ENCODE measurements at places on chromosomes 16 and 17.
A peak's percentile ranks its signal among the peaks of the same experiment; 100 is the strongest.

DNA sequence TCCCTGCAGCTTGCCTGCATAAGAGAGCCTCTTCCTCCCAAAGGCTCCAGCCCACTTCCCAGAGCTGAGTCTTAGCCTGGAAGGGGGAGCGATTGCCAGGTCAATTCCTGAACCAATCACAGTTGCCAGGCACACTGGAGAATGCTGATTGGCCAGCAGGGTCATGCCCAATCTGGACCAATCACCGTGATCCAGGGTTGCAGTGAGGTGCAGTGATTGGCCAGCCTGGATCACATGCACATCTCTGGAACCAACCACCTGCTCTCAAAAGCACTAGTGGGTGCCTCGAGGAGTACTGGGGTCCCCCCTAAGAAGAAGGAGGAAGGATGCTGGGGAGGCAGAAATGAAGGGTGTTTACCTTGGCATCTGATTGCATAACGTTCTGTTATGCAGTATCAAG lies 18.4 kb downstream of the NAGPA start:
- no peak for DNase-seq

- peak; percentile 38 for DNase-seq
These were observed 89.3 kb upstream of the CIBAR2 start for GRCh38 chr16:85201574-85201973.

- DNase-seq: no peak
These were observed 173.4 kb downstream of the ZNF18 start for GRCh38 chr17:11823862-11824261.

GRCh38 chr16:11681556-11681955 lies 13.3 kb downstream of the SNN start:
- DNase-seq: no peak

GRCh38 chr17:13544765-13545164 lies 57.0 kb downstream of the HS3ST3A1 start:
- no peak for DNase-seq

DNA sequence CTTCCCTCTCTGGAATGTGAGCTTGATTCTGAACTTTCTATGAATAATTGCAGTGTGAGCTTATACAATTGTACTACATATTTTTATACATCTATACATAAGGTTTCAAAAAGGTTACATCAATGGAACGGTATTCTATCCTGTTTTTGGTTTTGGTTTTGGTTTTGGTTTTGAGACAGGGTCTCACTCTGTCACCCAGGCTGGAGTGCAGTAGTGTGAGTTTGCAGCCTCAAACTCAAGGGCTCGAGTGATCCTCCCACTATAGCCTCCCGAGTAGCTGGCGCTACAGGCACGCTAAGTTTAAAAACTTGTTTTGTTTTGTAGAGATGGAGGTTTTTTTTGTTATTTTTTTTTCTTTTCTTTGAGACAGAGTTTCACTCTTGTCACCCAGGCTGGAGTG lies 1.1 kb downstream of the CTRB1 start:
- no peak for DNase-seq

GRCh38 chr16:59242556-59242955 lies 508.4 kb upstream of the GOT2 start:
- DNase-seq: peak; percentile 44

DNA sequence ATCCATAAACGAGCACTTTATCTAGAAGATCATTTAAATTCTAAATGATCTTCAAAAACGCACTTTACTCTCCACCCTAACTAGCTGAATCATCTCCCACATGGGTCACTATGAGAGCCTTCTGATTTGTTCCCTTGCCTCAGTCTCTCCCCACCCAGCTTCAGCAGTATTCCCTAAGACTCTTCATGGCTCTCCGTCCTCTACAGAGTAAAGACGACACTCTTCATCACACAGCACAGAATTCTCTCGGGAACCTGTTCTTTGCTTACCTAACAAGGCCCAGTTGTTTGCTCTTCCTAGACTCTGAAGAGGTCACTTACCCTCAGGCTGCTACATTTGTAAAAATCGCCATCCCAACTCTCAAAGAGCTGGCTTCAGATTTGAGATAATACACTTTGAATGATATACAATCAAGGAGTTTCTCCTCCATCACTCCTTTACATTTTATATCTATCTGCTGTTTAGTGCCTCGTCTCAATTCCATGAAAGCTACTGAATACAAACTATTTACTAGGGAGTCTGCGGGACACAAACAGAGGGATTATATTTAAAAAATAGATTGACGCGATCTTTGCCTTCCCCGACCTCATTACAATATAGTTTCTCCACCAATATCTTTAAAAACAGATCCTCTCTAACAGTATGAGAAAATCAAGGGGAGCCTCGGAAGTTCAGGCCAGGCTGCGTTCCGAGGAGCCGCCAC lies 511 bp upstream of the LIG3 start:
- peak; percentile 14 for DNase-seq

DNA sequence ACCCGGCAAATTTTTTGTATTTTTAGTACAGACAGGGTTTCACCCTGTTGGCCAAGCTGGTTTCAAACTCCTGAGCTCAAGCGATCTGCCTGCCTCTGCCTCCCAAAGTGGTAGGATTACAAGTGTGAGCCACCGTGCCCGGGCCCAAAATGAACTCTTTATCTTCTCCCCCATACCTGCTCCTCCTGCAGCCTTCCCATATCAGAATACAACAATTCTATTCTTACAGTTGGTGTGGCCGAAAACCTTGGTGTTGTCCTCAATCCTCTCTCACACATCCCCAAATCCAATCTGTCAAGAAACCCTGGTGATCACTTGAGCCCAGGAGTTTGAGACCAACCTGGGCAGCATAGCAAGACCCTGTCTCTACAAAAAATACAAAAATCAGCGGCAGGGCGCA lies 19.5 kb upstream of the SPN start:
- no peak for DNase-seq

GRCh38 chr16:29837841-29838240 lies 17.6 kb downstream of the MVP start:
- no peak for DNase-seq

- DNase-seq: no peak
These were observed 14.7 kb upstream of the JPH3 start for GRCh38 chr16:87587636-87588035.

DNA sequence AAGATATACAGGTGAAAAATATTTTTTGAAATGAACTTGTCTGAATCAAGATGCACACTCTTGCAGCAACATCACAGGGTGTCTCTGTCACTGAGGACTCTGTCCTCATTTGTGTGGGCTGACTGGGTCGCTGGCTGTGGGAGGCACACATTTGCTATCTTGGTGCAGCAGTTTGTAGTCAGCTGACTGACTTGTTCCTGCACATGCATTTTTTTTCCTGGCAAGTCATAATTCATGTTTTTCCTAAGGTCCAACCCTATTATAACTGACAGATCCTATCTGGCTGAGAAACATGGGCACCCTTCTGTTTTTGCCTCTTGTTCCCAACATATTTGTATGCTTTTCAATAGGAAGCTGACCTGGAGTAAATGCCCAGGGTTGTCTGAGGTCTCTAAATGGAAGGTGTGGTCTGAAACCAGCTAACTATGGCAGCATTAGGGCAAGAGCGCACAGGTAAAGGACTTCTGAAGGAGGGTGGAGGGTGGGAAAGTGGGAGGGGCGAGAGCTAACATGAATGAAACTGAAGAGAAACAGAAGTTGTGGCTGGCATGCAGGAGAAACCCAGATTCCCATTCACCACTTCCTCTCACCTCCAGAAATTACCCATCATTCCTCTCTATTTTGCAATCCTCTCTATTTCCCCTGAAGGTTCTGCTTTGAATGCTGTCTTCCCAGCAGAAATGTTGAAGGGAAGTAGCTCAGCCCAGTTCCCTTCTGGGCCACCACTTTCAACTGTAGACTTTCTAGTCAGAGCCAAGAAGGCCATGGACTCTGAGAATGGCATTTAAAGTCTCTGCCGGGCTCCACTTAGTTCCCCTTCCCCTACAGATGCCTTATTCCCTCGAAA lies 166.1 kb downstream of the PRKCA start:
- DNase-seq: no peak

- DNase-seq: no peak
These were observed 89.0 kb downstream of the C17orf67 start for GRCh38 chr17:56744721-56745120.

DNA sequence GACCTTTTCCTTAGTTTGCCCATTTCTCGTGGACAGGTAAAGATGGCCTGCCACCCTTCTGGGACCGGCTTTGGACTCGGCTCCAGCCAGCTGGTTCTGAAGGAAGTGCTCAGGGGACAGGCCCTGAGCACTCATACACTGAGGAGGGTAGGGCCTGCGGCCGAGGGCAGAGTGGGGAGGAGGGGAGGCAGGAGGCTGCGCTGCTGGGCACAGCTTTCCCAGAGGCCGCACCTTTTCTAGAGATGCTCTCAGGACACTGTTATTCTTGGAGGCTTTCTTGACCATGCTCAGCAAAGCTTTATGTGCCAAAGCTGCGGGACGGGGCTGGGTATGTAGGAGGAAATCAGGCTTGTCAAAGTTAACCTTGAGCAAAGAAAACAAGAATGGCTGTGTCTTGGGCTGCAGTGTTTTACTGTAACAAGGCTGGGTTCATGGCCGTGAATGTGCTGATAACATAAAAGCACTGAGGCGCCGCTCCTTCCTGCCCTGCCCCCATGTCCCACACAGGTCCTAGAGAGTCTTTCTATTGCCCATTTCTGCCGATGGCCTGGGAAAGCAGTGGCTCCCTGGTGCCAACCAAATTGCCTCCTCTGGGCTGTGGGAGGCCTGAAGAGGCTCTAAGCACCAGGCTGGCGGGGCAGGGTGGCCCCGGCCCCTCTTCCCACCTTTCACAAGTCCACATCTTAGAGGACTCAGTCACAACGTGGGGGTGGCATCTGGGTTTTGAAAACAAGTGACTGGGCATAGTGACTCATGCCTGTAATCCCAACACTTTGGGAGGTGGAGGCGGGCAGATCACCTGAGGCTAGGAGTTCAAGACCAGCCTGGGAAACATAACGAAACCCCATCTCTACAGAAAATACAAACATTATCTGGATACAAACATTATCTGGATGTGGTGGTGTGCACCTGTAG lies 22.3 kb upstream of the TIMP2 start:
- no peak for DNase-seq

GRCh38 chr16:80518436-80518835 lies 22.4 kb upstream of the DYNLRB2 start:
- no peak for DNase-seq

Data from fibroblast of skin of abdomen (primary cell).